ENCODE measurements at places on chromosomes 13 and 19.

- H3K27me3 ChIP-seq = no peaks in the 10 kb centered on the region
- no peak for DNase-seq
- no peak overlapping the region for H3K27ac ChIP-seq
- no peak overlapping the region for H3K4me3 ChIP-seq
- peaks cover 11% of the 10 kb centered on the region for H3K36me3 ChIP-seq
Observed at GRCh38 chr19:1980809-1981181, 34.7 kb downstream of the BTBD2 start.

GRCh38 chr13:26046639-26047038, 5.2 kb downstream of the SHISA2 start:
- H3K4me1 ChIP-seq = peaks cover 30% of the 10 kb centered on the region
- H3K27ac ChIP-seq = no peak overlapping the region
- DNase-seq = no peak
- H3K4me3 ChIP-seq = no peak overlapping the region
- H3K27me3 ChIP-seq = no peaks in the 10 kb centered on the region

DNA sequence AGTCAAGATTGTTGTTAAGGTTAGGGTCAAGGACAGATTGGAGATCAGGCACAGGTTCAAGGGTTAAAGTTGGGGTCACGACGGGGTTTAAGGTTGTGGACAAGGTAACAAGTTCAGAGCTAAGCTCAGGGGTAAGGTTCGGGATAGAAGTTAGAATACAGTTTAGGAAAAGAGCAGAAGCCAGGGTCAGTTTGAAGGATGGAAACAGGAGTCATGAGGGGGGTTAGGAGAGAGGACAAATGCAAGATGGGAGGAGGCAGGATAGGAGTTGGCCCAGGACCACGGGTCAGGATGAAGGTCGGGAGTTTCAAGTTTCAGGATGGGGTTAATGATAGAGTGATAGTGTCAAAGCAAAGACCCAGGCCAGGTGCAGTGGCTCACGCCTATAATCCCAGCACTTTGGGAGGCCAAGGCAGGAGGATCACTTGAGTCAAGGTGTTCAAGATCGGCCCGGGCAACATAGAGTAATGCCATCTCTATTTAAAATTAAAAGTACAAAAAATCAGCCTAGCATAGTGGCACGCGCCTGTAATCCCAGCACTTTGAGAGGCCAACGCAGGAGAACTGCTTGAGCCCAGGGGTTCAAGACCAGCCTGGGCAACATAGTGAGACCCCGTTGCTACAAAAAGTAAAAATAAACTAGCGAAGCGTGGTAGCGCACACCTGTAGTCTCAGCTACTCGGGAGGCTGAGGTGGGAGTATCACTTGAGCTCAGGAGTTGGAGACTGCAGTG, 7.7 kb downstream of the NPHS1 start:
- peak overlapping the region; percentile 73 for H3K4me3 ChIP-seq
- H3K27me3 ChIP-seq = peaks cover 48% of the 10 kb centered on the region
- H3K27ac ChIP-seq = no peak overlapping the region
- no peak for DNase-seq
- peaks cover 10% of the 10 kb centered on the region for H3K36me3 ChIP-seq

DNA sequence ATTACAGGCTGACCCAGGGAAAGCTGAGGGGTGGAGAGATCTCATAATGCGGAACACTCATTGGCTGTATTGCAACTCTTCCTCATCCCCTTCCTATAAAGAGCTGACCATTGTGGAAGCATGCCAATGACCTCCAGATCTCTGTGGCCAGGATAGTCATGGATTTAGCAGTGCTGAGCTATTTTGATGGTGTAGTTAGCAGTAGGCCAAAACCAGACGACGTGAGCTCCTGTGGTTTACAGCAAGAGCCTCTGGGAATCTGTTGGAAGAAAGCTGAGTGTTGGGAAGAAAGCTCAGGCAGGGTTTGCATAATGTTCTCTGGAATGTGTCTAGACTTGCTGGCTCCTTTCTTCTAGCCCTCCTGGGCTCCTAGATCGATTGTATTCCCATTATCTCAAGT, 187.5 kb upstream of the GPC6 start:
- DNase-seq = no peak
- no peaks in the 10 kb centered on the region for H3K4me1 ChIP-seq
- no peaks in the 10 kb centered on the region for H3K27me3 ChIP-seq
- no peaks in the 10 kb centered on the region for H3K36me3 ChIP-seq
- H3K27ac ChIP-seq = no peak overlapping the region
- no peak overlapping the region for H3K4me3 ChIP-seq

DNA sequence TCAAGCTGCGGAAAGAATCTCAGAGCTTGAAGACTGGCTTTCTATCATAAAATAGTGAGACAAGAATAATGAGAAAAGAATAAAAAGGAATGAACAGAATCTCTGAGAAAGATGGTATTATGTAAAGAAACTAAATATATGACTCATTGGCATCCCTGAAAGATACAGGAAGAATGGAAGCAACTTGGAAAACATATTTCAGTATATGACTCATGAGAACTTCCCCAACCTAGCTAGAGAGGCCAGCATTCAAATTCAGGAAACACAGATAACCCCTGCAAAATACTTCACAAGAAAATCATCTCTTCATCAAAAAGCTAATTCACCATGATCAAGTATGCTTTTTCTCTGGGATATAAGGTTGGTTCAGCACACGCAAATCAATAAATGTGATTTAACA, 2318.0 kb downstream of the PCDH9 start:
- no peaks in the 10 kb centered on the region for H3K27me3 ChIP-seq
- no peak overlapping the region for H3K4me3 ChIP-seq
- no peaks in the 10 kb centered on the region for H3K4me1 ChIP-seq
- H3K27ac ChIP-seq = no peak overlapping the region

GRCh38 chr19:38079926-38080380, 144.1 kb downstream of the DPF1 start:
- peak overlapping the region; percentile 77 for H3K27ac ChIP-seq
- no peaks in the 10 kb centered on the region for H3K27me3 ChIP-seq
- H3K36me3 ChIP-seq = peaks cover 23% of the 10 kb centered on the region
- no peak overlapping the region for H3K4me3 ChIP-seq
- no peak for DNase-seq
- peaks cover 4% of the 10 kb centered on the region for H3K4me1 ChIP-seq

- no peak for DNase-seq
- H3K4me1 ChIP-seq = no peaks in the 10 kb centered on the region
- no peak overlapping the region for H3K4me3 ChIP-seq
- H3K27me3 ChIP-seq = no peaks in the 10 kb centered on the region
- no peaks in the 10 kb centered on the region for H3K36me3 ChIP-seq
Observed at GRCh38 chr19:5086725-5087439, 118.0 kb downstream of the KDM4B start.

GRCh38 chr19:17835182-17836006, 12.4 kb downstream of the JAK3 start:
- no peaks in the 10 kb centered on the region for H3K27me3 ChIP-seq
- peaks cover 95% of the 10 kb centered on the region for H3K36me3 ChIP-seq
- no peak overlapping the region for H3K4me3 ChIP-seq

DNA sequence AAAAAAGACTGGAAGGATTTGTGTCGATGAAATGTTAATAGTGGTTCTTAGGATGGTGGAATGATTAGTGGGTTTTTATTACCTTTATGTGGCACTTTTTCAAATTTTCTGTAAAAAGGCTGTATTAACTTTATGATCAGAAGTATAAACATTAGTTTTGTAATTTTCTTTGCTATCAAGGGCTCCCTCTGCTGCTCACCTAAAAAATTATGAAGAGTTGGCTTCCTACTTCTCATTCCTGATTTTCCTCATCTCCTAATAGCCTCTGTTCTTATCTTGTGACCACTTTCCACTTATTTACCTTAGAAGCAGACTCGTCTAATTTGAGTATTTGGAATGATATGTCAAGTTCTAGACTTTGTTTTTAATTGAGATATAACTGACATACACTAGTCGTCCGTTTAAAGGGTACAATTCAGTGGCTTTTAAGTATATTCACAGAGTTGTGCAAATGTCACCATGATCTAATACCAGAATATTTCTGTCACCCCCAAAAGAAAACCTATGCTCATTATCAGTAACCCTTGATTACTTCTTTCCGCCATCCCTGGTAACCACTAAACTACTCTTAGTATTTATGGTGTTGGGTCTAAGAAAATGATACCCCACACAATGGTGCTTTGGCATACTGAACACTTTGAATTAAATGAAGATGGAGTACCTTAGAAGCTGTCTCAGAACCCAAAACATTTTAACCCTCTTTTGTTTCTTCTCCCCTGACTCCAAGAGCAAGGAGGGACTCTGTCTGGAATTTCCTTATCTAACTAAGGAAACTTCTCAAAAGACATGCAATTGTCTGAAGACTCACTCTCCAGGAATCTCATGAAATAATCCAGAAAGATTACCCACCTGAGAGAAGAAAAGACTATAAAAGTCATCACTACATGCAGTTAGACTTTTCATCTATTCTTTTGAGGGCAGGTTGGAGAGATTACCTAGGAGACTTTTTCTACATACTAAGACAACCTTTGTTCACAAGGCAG, 311.3 kb downstream of the DLEU7 start:
- no peaks in the 10 kb centered on the region for H3K36me3 ChIP-seq
- peaks cover 3% of the 10 kb centered on the region for H3K4me1 ChIP-seq
- no peak overlapping the region for H3K4me3 ChIP-seq
- no peak overlapping the region for H3K27ac ChIP-seq

GRCh38 chr19:7690779-7691258, 10.2 kb downstream of the TRAPPC5 start:
- no peak for DNase-seq
- no peak overlapping the region for H3K27ac ChIP-seq

GRCh38 chr13:26531742-26532141, 25.7 kb upstream of the WASF3 start:
- H3K36me3 ChIP-seq = no peaks in the 10 kb centered on the region
- H3K27ac ChIP-seq = no peak overlapping the region
- H3K4me1 ChIP-seq = no peaks in the 10 kb centered on the region
- H3K4me3 ChIP-seq = no peak overlapping the region
- no peak for DNase-seq

GRCh38 chr13:35720690-35721554, 244.4 kb upstream of the MAB21L1 start:
- peaks cover 12% of the 10 kb centered on the region for H3K27me3 ChIP-seq
- H3K4me1 ChIP-seq = no peaks in the 10 kb centered on the region
- no peaks in the 10 kb centered on the region for H3K36me3 ChIP-seq
- no peak overlapping the region for H3K4me3 ChIP-seq
- DNase-seq = peak; percentile 3

DNA sequence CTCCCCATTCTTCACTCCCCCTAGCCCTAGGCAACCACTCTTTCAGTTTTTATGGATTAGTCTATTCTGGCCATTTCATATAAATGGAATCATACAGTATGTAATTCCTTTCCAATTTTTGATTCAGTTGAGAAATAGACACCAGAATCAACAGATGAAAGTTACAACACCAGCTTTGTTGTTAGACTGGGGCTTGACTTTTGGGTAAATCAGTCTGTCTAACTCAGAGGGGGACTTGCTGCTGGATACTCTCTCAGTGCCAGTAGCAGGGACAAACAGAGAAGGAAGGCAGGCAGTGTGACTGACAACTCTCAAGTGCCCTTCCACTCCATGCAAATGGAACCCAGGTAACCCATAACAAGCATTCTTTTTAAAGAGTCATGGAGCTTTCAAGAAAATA, 40.7 kb downstream of the CDADC1 start:
- H3K4me3 ChIP-seq = no peak overlapping the region
- peaks cover 10% of the 10 kb centered on the region for H3K4me1 ChIP-seq
- DNase-seq = no peak
- H3K36me3 ChIP-seq = peaks cover 5% of the 10 kb centered on the region
- no peak overlapping the region for H3K27ac ChIP-seq

DNA sequence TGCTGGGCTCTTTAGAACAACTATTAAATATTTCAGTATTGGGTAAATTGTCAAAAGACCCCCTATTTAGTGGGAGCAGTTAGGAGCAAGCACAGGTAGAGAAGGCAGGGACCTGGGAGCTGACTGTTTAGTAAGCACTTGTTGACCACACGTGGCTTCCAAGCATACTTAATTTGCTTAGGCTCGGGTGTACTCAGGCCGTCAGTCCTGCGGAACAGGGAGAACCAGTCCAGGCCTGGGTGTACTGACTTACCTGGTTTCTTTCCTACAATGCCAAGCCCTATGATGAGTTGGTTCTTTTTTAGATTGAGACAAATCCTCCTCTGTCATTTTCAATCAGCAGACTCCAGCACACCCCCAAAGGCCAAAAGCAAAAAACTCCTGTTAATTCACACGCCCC, 90.0 kb downstream of the WDFY2 start:
- no peaks in the 10 kb centered on the region for H3K27me3 ChIP-seq
- no peak for DNase-seq
- peaks cover 11% of the 10 kb centered on the region for H3K4me1 ChIP-seq
- no peak overlapping the region for H3K4me3 ChIP-seq

GRCh38 chr19:1860042-1860775, 3.2 kb downstream of the KLF16 start:
- no peaks in the 10 kb centered on the region for H3K27me3 ChIP-seq
- H3K4me3 ChIP-seq = peak overlapping the region; percentile 99
- peak; percentile 73 for DNase-seq
- no peaks in the 10 kb centered on the region for H3K36me3 ChIP-seq

- no peak overlapping the region for H3K27ac ChIP-seq
- DNase-seq = no peak
- no peak overlapping the region for H3K4me3 ChIP-seq
- no peaks in the 10 kb centered on the region for H3K4me1 ChIP-seq
- no peaks in the 10 kb centered on the region for H3K36me3 ChIP-seq
- no peaks in the 10 kb centered on the region for H3K27me3 ChIP-seq
Observed at GRCh38 chr13:68185444-68186141, 955.5 kb upstream of the PCDH9 start.

- H3K4me3 ChIP-seq = no peak overlapping the region
- no peak overlapping the region for H3K27ac ChIP-seq
- peaks cover 16% of the 10 kb centered on the region for H3K36me3 ChIP-seq
- H3K4me1 ChIP-seq = peaks cover 16% of the 10 kb centered on the region
- no peak for DNase-seq
Observed at GRCh38 chr19:17942582-17943273, 9.9 kb downstream of the CCDC124 start.

DNA sequence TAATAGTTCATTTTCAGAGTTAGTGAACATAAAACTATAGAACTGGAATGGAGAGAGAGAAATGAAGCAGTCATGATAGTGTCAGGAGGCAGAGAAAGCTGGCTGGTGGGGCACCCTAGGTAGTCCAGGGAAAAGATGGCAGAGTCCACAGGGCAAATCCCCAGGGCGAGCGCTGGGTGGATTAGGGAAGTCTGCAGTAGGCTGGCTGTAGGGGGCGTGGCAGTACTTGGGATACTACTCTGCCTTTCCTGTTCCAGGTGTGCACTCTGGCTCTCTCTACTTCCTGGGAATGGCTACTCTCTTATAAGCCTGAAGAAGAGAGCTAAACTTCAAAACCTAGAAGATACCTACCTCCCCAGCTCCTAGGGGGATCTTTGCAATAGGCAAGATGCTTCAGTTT, 232.9 kb upstream of the SLC10A2 start:
- H3K4me3 ChIP-seq = no peak overlapping the region
- peaks cover 2% of the 10 kb centered on the region for H3K36me3 ChIP-seq
- no peaks in the 10 kb centered on the region for H3K27me3 ChIP-seq
- H3K4me1 ChIP-seq = no peaks in the 10 kb centered on the region

DNA sequence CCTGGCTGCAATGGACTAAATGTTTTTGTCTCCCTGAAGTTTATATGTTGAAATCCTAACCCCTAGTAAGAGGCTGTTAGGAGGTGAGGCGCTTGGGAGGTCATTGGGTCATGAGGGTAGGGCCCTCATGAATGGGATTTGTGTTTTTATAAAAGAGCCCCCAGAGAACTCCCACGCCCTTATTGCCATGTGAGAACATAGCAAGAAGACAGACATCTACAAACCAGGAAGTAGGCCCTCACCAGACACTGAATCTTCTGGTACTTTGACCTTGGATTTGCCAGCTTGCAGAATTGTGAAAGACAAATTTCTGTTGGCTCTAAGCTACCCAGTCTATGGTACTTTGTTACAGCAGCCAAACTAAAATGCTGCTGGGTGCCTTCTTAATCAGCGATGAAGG, 96.1 kb upstream of the SPATA13 start:
- H3K27ac ChIP-seq = peak overlapping the region; percentile 94
- peak overlapping the region; percentile 4 for H3K4me3 ChIP-seq
- H3K36me3 ChIP-seq = no peaks in the 10 kb centered on the region
- no peaks in the 10 kb centered on the region for H3K27me3 ChIP-seq
- peaks cover 24% of the 10 kb centered on the region for H3K4me1 ChIP-seq
- no peak for DNase-seq
